ENCODE measurements at places on chromosomes 2 and 18.

- DNase-seq, result no peak
Observed at GRCh38 chr2:96788442-96789244, 27.4 kb upstream of the CNNM3 start.

DNA sequence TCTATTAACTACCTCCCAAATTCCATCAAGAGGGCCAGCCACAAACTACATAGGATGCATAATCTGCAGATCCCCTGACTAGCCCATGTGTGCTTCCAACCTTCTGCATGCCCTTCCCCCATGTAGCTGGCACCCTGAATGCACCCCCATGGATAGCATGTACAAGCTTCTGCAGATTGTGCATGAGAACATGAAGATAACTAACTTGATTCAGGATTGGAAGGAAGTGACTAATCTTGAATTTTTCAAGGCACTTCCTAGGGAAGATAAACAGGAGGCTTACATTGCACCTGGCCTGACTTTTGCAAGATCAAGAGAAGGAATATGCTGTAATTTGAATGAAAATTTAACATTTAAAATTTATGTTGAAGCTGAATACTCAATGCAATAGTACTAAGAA lies 66.7 kb downstream of the CDC42EP3 start:
- DNase-seq, result no peak

DNA sequence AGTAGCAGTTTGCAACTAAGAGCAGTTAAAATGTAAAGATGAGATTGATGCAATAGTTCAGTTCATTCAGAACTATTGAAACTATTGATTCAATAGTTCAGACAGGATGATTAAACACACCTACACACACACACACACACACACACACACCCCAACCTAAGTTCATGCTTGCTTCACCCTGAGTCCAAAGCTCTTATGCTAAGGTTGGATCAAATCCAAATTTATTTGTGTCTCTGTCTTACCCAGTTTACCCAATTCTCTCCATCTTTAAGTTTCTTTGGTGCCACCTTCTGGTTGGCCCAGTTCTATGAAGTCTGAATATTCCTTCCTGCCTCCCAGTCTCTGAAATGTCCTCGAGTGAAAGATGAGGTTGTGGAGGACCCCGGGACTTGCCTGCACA lies 5.1 kb downstream of the SERPINB8 start:
- DNase-seq, result no peak

DNA sequence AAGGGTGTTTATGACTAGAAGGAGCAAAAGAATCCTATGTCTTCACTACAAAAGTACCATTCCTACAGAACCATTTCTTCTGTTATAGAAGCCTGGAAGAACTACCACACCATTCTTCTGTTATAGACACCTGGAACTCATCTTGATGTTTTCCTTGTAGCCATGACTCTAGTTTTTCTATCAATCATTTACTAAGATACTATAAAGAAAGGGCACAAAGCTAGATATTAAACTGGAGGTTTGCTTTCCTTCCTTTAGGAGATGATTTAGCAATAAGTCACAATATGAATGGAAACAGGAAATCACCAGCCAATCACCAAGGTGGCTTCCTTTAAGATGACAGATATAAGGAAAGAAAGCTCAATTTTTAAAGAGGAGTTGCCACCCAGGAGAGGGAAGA lies 100.3 kb upstream of the NEUROD1 start:
- no peak for DNase-seq

DNA sequence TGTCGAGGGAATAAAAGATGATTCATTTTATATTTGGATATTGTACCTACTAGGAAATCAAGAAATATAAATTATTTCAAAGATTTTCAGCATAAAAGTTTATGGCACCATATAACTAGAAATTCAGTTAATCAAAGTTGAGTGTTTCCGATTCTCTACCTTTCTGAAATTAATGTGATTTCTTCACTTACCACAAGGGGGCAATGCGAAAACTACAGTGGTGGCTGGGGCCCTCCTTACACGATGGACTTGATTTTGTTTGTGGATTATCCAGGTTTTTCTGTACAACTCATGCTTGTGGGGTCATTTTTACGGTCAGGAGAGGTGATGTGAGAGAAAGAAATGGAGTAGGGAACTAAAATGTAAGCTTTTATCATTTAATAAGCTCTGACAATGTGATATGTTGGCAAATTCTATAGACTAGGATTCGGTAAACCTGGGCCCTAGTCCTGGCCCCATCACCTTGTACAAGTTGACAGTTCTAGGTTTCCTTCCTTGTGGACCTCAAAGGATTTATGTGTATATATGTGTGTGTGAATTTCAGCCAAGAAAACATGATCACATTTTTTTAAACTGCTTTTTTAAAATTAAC lies 47.6 kb downstream of the G6PC2 start:
- DNase-seq, result peak; percentile 16

DNA sequence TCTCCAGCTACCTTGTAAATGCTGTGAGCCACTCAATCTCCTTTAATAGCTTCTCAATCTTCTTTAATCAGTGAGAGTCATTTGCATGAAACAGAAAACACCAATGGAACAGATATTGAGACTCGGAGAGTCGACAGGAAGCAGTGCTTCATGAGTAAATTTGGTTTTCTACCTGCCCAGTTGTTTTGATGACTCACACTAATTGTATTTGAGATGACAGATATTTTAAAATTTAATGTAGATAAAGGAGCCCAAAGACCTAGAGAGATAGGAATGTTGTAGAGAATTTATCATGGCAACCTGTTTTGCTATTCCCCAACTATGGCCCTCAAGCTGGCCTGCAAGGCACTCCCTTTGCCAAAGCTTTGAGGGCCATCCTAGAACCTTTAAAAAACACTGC lies 119.1 kb downstream of the CDC42EP3 start:
- no peak for DNase-seq

DNA sequence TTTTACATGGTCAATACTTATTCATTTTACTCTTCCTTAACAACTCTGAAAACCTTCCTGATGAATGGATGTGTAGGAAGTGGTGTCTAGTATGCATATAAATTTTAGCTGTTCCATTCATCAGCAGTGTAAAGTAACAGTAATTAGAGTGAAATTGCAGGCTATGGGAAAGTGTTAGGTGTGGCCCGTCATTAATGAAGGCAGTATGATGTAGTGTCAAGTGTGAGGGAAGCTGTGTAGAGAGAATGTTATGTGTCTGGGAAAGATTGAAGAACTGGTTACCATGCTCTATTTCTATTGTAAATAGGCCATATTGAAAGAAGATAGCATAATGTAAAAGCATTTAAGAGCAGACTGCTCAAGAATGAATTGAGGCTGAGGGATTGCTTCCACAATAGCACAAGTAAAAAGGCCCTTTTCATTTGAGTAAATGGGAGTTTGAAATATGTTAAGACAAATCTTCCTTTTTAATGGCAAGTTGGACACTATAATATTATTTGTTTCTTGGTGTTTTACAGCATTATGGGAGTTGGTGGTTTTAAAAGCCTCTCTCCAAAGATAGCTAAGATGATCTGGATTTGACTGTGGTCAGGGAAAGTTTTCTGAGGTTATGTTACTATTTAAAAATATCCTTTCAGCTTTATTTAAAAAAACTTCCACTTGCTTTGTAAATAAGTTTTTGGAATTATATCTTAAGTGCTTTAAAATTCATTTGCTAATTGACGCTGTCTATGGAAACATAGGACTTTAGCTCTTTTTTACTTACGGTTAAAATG lies 401.0 kb upstream of the ZEB2 start:
- DNase-seq, result no peak

DNA sequence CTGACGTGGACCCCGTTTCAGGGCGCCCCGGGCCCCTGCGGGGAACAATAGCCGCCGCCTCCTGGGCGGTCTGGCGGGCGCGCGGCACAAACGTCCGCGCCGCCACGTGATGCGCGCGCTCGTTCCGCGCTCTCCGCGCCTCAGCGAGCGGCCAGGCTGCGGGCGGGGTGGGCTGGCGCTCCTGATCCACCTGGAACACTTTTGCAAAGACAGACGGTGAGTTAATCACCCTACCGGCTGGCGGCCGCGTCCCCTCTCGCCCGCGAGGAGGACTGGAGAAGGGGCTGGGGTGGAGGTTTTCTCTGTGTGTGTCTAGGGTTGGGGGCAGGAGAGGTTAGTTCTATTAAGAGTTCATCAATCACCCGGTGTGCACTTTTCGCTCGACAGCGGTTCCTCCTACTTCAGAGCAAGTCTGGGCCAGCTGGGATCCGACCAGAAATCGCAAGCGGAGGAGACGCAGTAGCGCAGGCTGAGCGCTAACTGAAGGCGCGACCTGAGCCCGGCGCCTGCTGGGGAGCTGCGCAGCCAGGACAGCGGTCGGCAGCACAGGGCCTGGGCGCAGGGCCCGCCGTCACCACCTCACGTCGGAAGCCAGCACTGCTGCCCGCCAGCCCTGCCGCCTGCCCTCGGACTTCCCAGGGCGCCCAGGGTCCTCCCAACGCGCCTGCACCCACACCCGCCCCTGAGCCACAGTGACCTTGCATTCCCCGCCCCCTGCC lies 10.3 kb upstream of the HOXD1 start:
- no peak for DNase-seq

DNA sequence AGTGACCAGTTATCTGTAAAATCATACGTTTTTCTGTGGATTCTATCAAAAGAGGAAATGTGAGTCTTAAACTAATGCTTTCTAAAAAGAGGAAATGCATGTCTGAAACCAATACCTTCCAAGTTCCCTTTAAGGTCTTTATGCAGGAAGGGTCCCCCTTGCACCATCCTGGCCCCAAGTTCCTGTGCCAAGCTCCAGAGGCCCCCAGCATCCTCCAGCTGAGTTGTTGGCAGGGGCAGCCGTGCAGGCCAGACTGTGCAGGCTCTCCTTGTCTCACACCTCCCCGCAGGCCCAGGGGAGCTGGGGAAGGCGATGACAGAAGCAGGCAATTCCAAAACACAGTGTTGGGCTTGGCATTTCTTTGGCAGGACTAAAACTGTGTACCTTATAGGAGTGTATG lies 39.2 kb downstream of the DPYSL5 start:
- DNase-seq, result no peak

DNA sequence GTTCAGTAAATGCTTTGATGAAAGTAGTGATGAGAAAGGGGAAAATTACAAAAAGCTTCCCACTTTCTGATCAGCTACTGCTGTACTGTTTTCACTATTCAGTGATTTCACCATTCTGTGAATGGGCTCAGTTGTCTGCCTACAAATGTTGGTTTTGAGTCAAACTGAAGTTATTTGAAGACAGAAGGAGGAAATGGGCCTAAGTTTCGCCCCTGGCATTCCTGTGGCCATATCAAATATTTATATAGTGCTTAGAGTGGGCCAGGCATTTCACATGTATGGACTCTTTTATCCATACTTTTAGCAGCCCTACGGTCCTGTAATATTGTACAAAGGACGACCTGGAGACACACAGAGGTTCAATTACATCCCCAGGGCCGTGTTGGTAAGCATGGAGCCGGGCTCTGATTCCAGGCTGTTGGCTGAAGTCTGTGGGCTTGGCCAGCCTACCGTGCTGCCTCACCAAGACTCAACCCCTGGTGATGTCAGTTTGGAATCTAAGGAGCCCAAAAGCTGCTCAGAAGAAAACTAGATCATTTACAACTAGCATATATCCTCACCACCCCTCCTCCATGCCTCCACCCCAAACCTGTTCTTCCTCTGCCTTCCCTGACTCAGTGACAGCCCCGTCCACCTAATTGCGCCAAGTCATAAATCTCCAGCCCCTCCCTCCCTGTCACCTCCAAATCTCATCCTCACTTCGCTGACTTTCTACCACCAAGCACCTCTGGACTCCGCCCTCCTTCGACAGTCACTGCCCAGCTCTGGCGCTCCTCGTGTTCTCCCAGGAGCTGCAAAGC lies 10.1 kb upstream of the GRHL1 start:
- no peak for DNase-seq

DNA sequence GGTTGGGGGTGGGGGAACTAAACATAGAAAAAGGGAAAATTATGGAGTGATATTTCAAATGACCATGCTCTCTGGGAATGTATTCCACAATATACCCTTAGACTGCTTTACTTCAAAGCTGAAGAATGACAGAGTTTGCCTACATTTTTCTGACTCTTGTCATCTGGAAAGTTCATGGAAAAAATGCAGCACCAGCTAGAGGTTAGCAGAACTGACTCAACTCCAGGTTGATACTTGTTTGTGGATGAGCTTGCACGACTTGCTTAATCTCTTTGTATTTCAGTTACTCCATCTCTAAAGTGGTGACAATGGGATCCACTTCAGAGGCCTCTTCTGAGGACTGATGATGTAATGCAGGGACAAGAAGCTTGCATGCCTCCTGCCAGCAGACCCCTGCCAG lies 824.0 kb upstream of the ID2 start:
- no peak for DNase-seq

DNA sequence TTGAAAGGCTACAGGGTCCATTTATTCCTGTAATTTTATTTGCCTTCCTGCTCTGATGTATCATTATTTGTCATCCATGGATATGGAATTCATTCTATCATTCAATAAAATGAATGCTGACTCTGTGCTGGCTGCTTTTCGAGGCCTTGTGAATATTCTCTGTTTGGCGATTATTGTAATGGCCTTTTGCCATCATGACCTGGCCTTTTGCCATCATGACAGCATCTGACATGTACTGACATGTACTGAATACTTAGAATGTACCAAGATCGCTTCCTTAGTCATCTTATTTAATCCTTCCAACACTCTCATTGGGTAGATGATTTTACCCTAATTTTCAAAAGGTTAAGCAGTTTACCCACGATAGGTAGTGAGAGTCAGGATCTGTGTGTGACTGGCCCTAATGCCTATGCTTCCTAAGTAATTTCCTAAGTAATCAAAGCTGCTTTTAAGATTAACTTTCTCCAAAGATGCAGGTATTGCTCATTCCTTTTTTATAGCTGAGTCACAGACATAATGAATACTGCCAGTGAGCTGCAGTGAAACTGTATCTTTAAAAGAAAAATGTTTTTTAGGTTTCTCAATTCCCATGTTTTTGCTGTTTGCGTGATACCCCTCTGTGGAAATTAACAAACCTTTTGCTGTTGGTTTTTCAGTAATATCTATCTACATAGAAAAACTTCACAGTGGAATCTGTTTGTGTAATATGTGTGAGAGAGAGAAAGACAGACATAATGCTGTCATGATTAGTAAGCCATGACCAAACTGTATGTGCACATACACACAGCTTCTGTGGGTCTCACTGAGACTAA lies 127.8 kb downstream of the CERS6 start:
- no peak for DNase-seq

DNA sequence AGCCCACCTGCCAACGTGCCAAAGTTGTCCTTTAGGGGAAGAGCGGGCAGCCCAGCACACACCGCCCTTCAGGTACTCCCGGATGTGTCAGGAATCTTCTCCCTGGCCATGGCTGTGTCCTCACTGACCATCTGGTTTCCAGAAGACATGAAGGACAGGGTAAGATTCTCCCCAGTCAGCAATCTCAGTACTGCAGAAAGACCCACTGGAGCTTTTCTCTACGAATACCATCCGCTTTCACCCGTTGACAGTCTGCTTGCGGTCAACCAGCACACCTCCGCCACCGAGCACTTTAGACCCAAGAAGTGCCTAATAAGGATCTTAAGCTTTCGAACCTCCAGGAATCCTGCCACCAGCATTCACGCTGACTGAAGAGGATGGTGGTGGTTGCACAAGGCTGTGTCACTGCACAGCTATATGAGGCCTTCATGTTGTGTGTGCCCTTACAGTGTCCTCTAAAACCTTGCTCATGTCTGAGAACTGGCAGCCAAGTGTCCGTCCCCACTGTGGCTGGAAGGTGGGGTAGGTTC lies 42.7 kb upstream of the ITM2C start:
- no peak for DNase-seq
